Naive thymus-derived CD8-positive, alpha-beta T cell (primary cell): ENCODE measurements at places on chromosomes 6 and 20.

GRCh38 chr6:116139917-116140316 lies 14.0 kb upstream of the COL10A1 start:
- no peak overlapping the region for H3K4me3 ChIP-seq
- no peaks in the 10 kb centered on the region for H3K36me3 ChIP-seq
- no peak for DNase-seq
- H3K27ac ChIP-seq, result no peak overlapping the region

DNA sequence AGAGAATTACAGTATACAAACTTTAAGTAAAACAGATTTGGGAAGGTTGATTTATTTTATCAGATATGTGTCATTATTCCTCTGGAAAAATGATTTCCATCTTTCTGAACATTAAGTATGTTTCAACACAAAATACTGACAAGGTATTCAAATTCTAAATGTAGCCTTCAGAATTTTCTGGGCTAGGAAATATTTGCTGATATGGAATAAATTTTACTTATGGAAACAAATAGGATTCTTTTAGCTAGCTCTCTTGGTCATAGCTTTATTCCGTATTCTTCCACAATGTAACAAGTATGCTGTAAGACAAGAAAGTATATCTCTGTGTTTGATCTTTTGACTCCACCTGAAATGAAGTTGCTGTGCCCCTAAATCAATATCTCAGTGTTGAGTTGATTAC lies 1125.2 kb upstream of the CITED2 start:
- peaks cover under 1% of the 10 kb centered on the region for H3K27me3 ChIP-seq
- no peak overlapping the region for H3K4me3 ChIP-seq
- H3K36me3 ChIP-seq, result no peaks in the 10 kb centered on the region
- H3K4me1 ChIP-seq, result no peaks in the 10 kb centered on the region
- DNase-seq, result no peak

DNA sequence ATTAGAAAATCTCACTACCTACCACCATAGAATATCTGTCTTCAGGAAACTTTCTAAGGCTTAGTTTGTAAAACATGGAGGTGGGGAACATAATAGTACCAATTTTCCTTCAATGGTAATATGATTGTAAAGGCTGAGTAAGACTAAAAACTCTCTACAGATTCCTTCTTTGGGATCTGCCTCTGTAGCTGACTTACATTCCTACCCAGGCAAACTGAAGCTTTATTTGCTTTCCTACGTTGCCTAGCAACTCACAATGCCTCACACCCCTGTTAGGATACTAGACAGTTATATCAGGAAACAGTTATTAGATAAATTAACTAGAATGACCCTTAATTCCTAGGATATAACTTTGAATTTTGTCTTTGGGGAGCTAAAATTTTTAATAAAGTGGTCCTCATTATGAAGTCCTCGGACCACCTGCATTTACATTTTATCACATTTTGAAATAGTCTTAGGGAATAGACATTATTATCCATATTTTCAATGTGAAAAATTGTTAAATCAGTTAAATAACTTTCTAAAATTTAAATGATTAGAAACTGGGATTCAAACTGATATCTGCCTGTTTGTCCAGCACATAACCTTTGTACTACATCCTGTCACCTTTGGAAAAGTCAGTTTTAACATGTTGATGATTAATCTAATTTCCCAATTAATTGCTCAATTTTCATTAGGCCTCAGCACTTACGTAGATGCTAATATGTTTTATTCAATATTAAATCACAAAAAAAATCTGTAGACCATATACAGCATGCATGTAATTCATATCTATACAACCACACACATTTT lies 591.4 kb downstream of the RNF144B start:
- H3K36me3 ChIP-seq, result no peaks in the 10 kb centered on the region
- H3K4me1 ChIP-seq, result no peaks in the 10 kb centered on the region
- H3K4me3 ChIP-seq, result no peak overlapping the region
- H3K27me3 ChIP-seq, result no peaks in the 10 kb centered on the region

- H3K27ac ChIP-seq, result no peak overlapping the region
- no peak for DNase-seq
Observed at GRCh38 chr20:63772781-63773518, 33.4 kb downstream of the SLC2A4RG start.

DNA sequence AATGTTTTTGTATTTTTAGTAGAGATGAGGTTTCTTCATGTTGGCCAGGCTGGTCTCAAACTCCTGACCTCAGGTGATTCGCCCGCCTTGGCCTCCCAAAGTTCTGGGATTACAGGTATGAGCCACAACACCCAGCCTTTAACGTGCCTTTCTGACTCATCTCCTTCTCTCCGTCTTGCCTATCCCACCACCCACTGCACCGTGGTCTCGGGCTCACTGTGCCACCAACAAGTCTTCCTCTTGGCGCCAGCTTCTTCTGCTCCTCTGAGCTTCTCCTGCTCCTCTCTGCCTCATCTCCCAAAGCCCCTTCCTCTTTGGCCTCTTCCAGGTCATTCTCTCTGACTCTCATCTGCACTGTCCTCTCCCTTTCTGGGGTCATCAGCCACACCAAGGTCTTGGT lies 41.0 kb downstream of the TMEM242 start:
- DNase-seq, result no peak
- peak overlapping the region; percentile 70 for H3K27ac ChIP-seq
- no peak overlapping the region for H3K4me3 ChIP-seq
- H3K27me3 ChIP-seq, result no peaks in the 10 kb centered on the region

DNA sequence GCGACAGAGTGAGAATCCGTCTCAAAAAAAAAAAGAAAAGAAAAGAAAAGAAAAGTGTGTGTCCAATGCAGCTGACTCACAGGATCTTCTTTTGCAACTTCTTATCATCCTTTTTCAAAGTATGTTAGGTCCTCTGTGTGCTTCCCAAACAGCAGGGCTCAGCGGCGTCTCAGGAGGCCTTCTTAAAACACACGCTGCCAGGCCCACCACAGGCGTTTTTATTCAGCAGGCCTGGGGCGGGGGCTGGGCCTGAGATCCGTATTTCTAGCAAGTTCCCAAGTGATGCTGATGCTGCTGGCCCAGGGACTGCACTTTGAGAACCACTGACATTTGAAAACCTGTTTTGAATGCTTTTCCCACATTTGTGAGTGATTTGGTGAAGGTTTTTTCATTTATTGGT lies 57.1 kb downstream of the PSMG4 start:
- no peak for DNase-seq
- no peaks in the 10 kb centered on the region for H3K36me3 ChIP-seq
- H3K27me3 ChIP-seq, result peaks cover 3% of the 10 kb centered on the region
- H3K4me3 ChIP-seq, result no peak overlapping the region
- H3K4me1 ChIP-seq, result peaks cover 29% of the 10 kb centered on the region
- peak overlapping the region; percentile 11 for H3K27ac ChIP-seq

- no peak overlapping the region for H3K4me3 ChIP-seq
- no peak overlapping the region for H3K27ac ChIP-seq
- H3K4me1 ChIP-seq, result no peaks in the 10 kb centered on the region
- no peak for DNase-seq
- no peaks in the 10 kb centered on the region for H3K27me3 ChIP-seq
Observed at GRCh38 chr20:23391707-23392310, 29.5 kb downstream of the NAPB start.

DNA sequence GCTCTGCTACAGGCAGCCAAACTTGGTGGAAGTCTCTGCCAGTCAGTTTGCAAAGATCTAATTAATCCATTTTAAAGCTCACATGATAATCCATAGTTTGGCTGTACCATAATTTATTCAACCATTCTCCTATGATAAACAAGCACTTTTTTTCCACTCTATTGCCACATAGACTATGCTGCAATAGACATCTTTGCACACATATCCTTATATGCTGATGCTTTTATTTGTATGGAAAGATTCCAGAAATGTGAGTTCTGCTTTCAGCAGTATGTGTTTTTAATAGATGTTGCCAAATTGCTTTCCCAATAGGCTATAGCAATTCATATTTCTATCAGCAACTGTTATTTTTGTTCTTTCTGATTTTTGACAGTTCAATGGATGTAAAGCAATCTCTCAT lies 628.0 kb downstream of the KIF16B start:
- H3K27me3 ChIP-seq, result no peaks in the 10 kb centered on the region
- no peak overlapping the region for H3K4me3 ChIP-seq
- H3K4me1 ChIP-seq, result peaks cover 7% of the 10 kb centered on the region
- no peak for DNase-seq

DNA sequence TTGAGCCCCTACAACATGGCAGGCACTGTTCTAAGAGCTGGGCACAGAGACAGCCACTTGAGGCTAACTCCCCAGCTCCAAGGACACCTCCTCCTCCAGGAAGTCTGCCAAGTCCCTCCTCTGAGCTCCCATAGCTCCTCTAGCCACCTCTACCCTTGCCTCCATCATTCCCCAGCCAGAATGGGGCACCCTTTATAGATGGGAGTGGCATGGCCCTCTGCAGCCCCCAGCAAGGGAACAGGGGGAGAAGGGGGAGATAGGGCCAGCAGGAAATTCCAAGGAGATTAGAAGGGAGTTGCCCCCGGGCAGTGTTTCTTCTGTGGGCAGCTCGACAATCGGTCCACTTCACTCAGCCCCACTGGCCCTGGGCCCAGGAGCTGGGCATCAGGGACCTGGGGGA lies 19.7 kb upstream of the TLDC2 start:
- peaks cover 17% of the 10 kb centered on the region for H3K4me1 ChIP-seq
- no peaks in the 10 kb centered on the region for H3K36me3 ChIP-seq
- DNase-seq, result no peak
- H3K27ac ChIP-seq, result no peak overlapping the region
- H3K27me3 ChIP-seq, result no peaks in the 10 kb centered on the region

DNA sequence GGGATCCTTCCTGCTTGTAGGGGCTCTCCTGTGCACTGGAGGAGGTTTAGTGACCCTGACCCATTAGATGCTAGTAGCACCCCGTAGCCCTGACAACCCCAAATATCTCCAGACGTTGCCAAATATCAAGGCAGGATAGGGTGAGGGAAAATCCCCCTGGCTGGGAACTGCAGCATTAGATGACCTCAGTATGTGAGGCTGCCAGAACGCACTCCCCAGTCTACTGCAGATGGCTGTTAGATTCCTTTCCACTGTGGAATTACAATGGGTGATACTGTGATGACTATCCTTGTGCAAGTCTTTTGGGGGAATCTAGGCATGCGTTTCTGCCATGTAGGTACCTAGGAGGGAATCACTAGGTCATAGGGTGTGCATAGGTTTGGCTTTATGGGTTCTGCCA lies 226.3 kb upstream of the KCNG1 start:
- no peak overlapping the region for H3K4me3 ChIP-seq
- no peak for DNase-seq
- peaks cover 18% of the 10 kb centered on the region for H3K27me3 ChIP-seq
- no peak overlapping the region for H3K27ac ChIP-seq
- no peaks in the 10 kb centered on the region for H3K4me1 ChIP-seq
- no peaks in the 10 kb centered on the region for H3K36me3 ChIP-seq

- H3K4me1 ChIP-seq, result peaks cover 51% of the 10 kb centered on the region
- H3K36me3 ChIP-seq, result no peaks in the 10 kb centered on the region
Observed at GRCh38 chr20:2872459-2873009, 747 bp upstream of the PTPRA start.

DNA sequence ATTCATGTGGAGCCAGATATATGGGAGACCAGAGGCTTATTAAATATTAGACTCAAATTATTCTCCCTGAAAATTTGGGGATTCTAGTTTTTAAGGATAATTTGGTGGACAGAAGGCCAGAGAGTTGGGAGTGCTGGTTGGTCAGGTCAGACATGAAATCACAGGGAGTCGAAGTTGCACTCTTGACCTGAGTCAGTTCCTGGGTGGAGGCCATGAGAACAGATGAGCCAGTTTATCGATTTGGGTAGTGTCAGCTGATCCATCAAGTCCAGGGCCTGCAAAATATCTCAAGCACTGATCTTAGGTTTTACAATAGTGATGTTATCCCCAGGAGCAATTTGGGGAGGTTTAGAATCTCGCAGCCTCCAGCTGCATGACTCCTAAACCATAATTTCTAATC lies 563.5 kb upstream of the NRSN1 start:
- H3K36me3 ChIP-seq, result no peaks in the 10 kb centered on the region
- no peak for DNase-seq
- no peaks in the 10 kb centered on the region for H3K27me3 ChIP-seq

GRCh38 chr6:152119831-152120230 lies 312.3 kb downstream of the ESR1 start:
- no peaks in the 10 kb centered on the region for H3K27me3 ChIP-seq
- no peaks in the 10 kb centered on the region for H3K4me1 ChIP-seq
- H3K27ac ChIP-seq, result no peak overlapping the region
- peaks cover 27% of the 10 kb centered on the region for H3K36me3 ChIP-seq

DNA sequence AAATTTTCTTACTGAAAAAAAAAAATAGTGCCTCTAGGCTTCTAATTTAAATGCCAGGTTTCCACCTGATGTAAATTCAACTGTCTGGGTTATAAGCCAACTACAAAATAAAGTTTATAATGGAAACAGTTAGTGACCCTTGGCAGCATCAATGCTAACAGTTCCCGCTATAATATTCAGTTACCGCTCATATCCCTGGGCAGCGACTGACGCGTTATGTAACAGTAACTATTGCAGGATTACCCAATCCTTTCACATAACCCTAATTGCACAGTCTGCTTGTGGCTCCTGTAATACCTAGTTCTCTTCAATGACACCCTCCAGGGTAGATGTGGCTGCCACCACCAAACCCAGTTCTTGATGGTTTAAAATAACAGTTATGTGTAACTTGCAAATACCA lies 208.6 kb downstream of the MOXD1 start:
- no peak overlapping the region for H3K4me3 ChIP-seq
- DNase-seq, result no peak
- no peaks in the 10 kb centered on the region for H3K36me3 ChIP-seq
- no peak overlapping the region for H3K27ac ChIP-seq
- no peaks in the 10 kb centered on the region for H3K27me3 ChIP-seq
